AG09319 (cell line): ENCODE measurements at places on chromosomes 3 and 15.
A peak's percentile ranks its signal among the peaks of the same experiment; 100 is the strongest.

DNA sequence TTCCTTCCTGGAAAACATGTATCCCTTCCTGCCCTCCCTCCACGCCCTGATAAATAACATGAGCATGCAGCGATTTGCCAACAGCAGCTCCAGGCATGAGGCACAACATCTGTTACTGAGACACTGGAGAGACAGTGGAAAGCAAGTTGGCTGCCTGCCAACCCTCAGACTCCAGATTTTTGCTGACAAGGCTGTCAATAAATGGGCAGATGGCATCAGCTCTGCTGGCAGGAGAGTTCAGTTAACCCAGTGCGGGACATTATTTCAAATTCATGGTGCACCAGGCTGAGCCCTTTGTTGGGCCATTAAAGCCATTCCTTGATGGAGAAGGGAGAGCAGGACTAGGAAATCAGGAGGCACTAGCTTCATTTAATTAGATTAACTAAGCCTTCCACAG, 293.3 kb downstream of the MEX3B start:
- DNase-seq, result no peak

GRCh38 chr15:46502667-46503066, 867.8 kb downstream of the SQOR start:
- DNase-seq, result no peak

GRCh38 chr3:79314544-79314943, 453.3 kb downstream of the ROBO1 start:
- no peak for DNase-seq

DNA sequence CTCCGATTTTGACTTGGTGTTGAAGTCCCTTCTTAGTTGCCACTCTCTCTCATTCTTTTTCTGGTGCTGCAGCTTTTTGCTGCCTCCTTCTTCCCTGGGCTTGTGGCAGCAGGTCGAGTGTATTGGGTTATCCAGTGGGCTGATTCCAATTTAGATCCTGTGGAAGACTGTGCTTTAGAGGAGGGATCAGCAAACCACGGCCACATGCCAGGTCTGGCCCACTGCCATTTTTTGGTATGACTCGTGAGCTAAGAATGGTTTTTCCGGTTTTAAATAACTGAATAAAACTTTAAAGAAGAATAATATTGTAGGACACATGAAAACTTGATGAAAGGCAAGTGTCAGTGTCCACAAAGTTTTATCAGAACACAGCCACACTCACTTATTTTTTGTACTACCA, 330.5 kb downstream of the ROBO2 start:
- DNase-seq, result peak; percentile 45

DNA sequence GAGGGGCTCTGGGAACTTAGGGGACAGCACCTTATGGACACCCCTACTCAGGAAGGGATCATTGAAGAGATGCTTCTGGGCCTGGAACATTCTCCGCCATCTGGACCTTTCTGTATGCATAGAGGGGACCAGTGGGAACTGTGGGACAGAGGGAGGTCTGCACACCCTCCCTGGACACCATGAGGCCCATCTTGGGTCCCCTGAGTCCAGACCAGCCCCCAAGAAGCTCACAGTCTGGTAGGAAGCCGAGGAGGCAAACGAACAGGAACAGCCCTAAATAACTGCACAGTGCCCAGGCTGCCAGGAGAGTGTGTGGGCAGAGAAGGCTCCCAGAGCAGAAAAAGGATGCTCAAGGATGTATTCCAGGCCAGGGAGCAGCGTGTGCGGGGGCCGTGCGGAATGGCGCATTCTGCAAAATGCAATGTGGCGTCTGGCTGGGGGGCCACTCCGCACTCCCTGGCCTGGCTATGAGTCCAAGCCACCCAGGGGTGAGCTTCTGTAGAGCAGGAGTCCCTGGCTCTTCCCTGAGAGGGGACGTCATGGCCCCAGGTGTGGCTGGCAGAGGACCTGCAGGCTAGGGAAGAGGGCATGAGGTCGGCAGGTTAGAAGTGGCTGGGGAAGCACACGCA, 24.5 kb upstream of the KLF13 start:
- no peak for DNase-seq

GRCh38 chr3:158443632-158444031, 127.4 kb upstream of the MLF1 start:
- DNase-seq, result no peak

DNA sequence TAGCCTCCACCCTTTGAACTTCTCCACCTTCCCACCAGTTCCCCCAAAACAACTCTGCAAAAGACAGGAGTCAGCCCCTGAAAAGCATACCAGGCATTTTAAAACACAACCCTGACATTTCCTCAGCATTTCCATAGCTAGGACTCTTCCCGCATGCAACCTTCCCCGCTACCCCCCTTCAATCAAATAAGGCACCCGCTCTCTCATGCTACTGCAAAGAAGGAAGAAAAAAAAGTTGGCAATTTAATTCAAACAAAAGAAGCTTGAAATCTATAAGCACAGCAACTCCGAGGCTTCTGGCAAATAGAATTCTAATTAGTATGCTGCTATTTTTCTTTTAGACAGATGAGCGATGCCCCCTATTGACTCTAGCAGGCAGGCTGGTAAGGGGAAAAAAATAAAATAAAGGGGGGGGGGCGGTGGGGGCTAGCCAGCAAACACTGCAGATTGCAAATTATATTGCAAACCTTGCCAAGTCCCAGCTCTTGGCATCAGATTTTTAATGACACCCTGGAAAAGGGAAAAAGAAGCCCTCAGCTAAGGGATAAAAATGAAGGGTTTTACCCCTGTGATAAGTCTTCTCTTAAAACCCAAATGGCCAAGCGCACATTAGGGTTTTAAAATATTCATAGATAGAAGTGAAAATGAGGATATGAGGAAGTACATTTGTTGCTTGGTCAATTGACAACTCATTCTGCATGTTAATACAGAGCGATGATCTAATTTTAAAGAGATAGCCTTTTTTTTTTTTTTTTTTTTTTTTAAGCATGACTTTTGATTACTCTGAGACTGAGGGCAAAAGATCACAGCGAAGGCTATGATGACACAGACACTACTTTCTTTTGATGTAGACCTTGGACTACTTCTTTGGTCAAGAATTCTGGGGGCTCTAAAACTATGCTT, 255.2 kb downstream of the NR2F2 start:
- DNase-seq, result peak; percentile 2

GRCh38 chr15:75620058-75620820, 5.3 kb downstream of the SNUPN start:
- DNase-seq, result no peak

GRCh38 chr3:22617372-22617771, 585.8 kb upstream of the UBE2E2 start:
- DNase-seq, result no peak

GRCh38 chr3:159988617-159989271, at the start of gene IL12A:
TSS of gene IL12A (plus strand) at chr3:159988835.
- DNase-seq, result peak; percentile 28
